ENCODE measurements at places on chromosomes 7 and 10.

DNA sequence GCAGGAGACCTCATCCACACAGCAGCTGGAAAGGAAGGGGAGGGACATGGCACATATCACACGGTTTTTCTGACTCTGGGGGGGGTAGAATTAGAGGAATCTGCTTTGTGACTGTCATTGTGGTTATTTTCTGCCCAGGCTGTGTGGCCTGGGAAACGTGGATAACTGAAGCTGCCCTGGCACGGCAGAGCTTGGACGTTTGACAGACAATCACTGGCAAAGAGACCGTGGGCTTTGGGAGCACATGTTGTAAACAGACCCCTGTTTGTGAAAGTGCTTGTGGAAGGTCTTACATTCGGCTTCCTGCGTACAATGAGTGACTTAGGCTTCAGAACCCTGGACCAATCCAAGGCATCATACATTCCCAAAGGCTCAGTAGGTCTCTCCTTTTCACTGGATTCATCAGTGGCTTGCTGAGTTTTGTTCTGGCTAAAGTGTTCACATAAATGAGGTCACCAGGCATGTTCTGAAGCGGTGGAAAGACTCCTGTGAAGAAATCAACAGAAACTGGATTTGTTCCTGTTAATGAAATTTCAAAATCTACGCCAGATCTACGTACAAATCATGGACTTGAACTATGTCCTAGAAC lies 188.2 kb downstream of the TEX36 start:
- DNase-seq: no peak

- DNase-seq: no peak
Observed at GRCh38 chr10:18980089-18980629, 68.4 kb upstream of the MALRD1 start.

- no peak for DNase-seq
Observed at GRCh38 chr7:124908259-124908658, 21.4 kb downstream of the POT1 start.

- DNase-seq: no peak
Observed at GRCh38 chr7:154863766-154864522, 139.0 kb downstream of the PAXIP1 start.

- peak; percentile 12 for DNase-seq
Observed at GRCh38 chr10:92972066-92972870, 88.3 kb upstream of the CYP26C1 start.

- no peak for DNase-seq
Observed at GRCh38 chr7:41695661-41696322, 7.1 kb downstream of the INHBA start.

- peak; percentile 96 for DNase-seq
Observed at GRCh38 chr10:100185364-100186252, at the start of gene ERLIN1. Gene ERLIN1, minus strand, starts transcription at chr10:100186029. Its CDS starts 403 bp downstream, at chr10:100185626.

- DNase-seq: no peak
Observed at GRCh38 chr7:44767912-44768627, 19.4 kb downstream of the ZMIZ2 start.

GRCh38 chr10:71840958-71841335 lies 10.1 kb downstream of the PSAP start:
- DNase-seq: no peak

DNA sequence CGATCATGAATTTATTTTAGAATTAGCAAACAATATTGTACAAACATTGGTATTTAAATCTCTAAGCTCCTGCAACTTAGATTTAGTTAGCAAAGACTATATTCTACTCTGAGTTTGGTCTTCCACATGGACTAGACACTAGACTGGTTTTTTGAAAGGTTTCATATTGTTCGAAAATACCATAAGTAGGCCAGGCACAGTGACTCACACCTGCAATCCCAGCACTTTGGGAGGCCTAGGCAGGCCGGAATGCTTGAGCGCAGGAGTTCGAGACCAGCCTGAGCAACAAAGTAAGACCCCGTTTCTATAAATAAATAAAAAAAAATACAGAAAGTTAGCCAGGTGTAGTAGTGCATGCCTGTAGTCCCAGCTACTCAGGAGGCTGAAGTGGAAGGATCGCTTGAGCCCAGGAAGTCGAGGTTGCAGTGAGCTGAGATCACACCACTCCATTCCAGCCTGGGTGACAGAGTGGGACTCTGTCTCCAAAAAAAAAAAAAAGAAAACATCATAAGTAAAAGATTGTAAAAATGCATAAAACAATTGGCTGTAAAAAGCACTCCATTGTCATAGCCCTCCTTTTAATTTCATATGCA lies 73.1 kb downstream of the ABCC2 start:
- DNase-seq: no peak

DNA sequence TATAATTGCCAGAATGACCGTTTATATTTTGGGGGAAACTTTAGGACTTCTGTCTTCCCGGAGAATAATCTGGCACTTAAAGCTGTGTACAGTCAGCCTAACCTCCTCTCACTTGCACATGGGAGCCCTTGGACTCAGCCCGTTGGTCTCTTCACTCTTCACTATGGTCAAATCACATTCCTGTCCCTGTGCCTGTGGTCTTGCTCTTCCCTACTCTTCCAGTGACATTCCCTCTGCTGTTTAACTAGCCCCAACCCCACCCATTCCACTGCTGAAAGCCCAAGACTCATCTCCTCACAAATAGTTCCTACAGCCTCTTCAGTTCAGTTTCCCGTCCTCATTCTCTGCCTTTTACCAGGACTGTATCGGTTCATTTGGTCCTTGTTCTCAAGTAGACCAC lies 135.0 kb downstream of the DYNC1I1 start:
- no peak for DNase-seq

- DNase-seq: no peak
Observed at GRCh38 chr7:3232228-3232627, 68.8 kb upstream of the SDK1 start.

DNA sequence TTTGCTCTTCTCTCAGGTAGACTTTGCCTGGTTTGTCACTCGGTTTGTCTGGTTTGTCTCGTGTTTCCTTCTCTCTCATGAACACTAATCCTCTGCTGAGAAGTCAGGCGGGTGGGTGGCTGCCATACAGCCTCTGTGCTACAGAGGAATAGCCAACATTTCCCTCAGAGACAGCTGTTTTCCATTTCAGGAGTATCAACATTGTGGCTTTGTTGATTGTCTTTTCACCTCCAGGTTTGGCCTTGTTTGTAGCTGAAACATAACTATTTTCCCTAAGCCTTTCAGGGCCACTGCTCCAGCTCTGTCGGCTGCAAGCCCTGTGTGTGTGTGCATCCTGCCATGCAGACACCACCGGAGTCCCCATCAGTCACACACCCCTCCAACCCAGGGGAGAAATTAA lies 122.8 kb downstream of the BAMBI start:
- DNase-seq: no peak

DNA sequence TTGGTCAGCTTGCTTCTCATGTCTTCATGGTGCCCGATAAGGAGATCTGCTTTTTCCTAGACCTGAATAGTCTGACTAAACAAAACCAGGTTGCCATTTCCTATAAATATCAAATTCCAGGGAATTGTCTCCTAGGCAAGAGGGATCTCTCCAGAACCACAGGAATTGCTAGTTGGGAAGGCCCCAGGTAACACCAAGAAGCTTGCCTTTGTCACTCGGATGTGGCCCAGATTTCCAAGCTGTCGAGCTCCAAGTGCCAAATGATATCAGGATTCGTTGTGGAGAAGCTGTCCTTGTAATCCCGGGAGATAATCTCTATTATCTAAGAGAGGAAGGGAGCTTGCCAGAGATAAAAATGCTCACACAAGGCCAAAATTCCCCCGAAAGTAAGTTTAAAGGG lies 1288.5 kb upstream of the AUTS2 start:
- DNase-seq: no peak

Measured in inflammatory macrophage (primary cell).